ENCODE measurements at places on chromosomes 2 and 18. TPM values are rescaled to one million over a fixed set of nuclear protein-coding genes. Genes with fewer than 3 reads are reported as not detected.

Gene GAREM1
- polyA plus RNA-seq: 19.6 TPM

Gene CLIP4
- polyA plus RNA-seq: 14.4 TPM

Gene IHH
- polyA plus RNA-seq: 0.39 TPM

Gene ECEL1
- 82.6 TPM for polyA plus RNA-seq

- no peaks in the 10 kb centered on the region for H3K27me3 ChIP-seq
- H3K4me1 ChIP-seq: no peaks in the 10 kb centered on the region
- no peak overlapping the region for H3K27ac ChIP-seq
- DNase-seq: no peak
- no peaks in the 10 kb centered on the region for H3K36me3 ChIP-seq
Measured at GRCh38 chr2:150911766-150912280, 349.8 kb downstream of the RBM43 start.

DNA sequence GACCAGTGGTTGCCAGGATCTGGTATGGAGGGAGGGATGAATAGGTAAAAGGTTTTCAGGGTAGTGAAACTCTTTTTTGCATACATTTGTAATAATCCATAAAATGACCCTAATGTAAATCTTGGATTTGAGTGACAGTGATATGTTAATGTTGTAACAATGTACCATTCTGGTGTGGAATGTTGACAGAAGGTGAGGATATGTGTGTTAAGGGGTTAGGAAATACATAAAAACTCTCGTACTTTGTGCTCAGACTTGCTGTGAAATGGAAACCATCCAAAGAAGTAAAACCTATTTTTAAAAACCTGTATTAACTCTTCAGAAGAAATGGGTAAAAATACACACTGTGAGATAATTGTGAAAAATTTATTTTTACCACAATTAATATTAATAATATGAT, 66.2 kb downstream of the SYT4 start:
- H3K27ac ChIP-seq: no peak overlapping the region
- no peak overlapping the region for H3K4me3 ChIP-seq
- no peak for DNase-seq
- no peaks in the 10 kb centered on the region for H3K27me3 ChIP-seq

Gene UGT1A9
- 0.16 TPM for polyA plus RNA-seq

- H3K4me1 ChIP-seq: peaks cover under 1% of the 10 kb centered on the region
- no peaks in the 10 kb centered on the region for H3K36me3 ChIP-seq
- peaks cover 4% of the 10 kb centered on the region for H3K27me3 ChIP-seq
Measured at GRCh38 chr2:238152771-238153688, 5.7 kb upstream of the ERFE start.

- no peaks in the 10 kb centered on the region for H3K27me3 ChIP-seq
- H3K27ac ChIP-seq: no peak overlapping the region
- DNase-seq: no peak
- H3K36me3 ChIP-seq: peaks cover 4% of the 10 kb centered on the region
Measured at GRCh38 chr2:229575569-229576315, 138.6 kb downstream of the DNER start.

DNA sequence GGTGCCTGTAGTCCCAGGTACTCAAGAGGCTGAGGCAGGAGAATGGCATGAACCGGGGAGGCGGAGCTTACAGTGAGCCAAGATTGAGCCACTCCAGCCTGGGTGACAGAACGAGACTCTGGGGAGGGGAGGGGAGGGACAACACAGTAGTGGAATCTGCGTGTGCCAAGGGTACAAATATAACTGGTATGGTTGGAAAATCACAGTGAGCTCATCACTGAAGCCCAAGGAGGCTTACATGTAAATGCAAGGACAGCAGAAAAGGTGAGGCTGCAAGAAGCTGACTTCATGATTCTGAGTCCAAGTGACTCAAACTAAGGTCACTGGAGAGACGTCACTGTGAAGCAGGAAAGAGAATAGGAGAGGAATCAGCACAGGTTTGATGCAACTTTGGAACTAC, 9.2 kb downstream of the SEPTIN10 start:
- H3K27me3 ChIP-seq: no peaks in the 10 kb centered on the region
- no peak for DNase-seq
- no peak overlapping the region for H3K4me3 ChIP-seq
- H3K4me1 ChIP-seq: peaks cover 10% of the 10 kb centered on the region
- no peaks in the 10 kb centered on the region for H3K36me3 ChIP-seq

DNA sequence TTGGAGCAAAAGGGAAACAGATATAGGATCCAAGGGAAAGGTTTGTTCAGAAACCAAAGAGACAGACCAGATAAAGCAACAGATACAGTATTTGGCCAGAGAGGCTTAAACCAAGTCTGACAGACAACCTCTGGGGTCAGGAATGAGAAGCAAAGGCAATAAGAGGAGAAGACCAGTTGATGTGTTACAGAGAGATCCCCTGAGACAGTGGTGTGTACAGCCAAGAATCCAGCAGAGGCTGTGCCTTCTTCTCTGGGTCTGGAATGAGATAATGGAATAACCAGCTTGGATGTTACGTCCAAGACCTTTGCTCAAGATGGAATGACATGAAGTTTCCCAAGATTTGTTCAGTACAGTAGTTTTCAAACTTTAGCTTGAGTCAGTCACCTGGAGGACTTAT, 61.1 kb downstream of the MDH1 start:
- H3K27ac ChIP-seq: no peak overlapping the region

DNA sequence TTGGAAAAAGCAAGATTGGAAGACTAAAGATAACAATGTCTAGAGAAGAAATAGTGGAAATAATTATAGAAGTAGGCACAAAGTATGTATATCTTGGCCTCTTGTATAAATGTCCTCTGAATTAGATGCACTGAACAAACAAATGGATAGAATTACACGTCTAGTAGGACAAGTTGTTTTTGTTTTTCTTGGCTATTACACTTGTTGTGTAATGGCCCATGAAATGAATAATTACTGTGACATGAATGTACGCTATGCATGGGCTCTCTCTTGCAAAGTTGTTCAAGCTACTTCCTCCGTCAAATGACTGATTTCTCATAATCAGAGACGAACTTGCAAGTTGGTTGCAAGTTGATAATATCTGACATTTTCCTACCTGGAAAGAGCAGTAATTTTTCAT, 126.2 kb downstream of the PDE1A start:
- H3K36me3 ChIP-seq: no peaks in the 10 kb centered on the region
- H3K27me3 ChIP-seq: no peaks in the 10 kb centered on the region
- H3K4me3 ChIP-seq: no peak overlapping the region
- H3K4me1 ChIP-seq: no peaks in the 10 kb centered on the region
- no peak for DNase-seq

Gene C2orf42
- polyA plus RNA-seq: 12.5 TPM

- no peak overlapping the region for H3K4me3 ChIP-seq
- DNase-seq: no peak
- H3K27ac ChIP-seq: no peak overlapping the region
- H3K36me3 ChIP-seq: no peaks in the 10 kb centered on the region
- no peaks in the 10 kb centered on the region for H3K27me3 ChIP-seq
- H3K4me1 ChIP-seq: peaks cover 4% of the 10 kb centered on the region
Measured at GRCh38 chr2:9543557-9543956, 12.1 kb downstream of the ADAM17 start.

DNA sequence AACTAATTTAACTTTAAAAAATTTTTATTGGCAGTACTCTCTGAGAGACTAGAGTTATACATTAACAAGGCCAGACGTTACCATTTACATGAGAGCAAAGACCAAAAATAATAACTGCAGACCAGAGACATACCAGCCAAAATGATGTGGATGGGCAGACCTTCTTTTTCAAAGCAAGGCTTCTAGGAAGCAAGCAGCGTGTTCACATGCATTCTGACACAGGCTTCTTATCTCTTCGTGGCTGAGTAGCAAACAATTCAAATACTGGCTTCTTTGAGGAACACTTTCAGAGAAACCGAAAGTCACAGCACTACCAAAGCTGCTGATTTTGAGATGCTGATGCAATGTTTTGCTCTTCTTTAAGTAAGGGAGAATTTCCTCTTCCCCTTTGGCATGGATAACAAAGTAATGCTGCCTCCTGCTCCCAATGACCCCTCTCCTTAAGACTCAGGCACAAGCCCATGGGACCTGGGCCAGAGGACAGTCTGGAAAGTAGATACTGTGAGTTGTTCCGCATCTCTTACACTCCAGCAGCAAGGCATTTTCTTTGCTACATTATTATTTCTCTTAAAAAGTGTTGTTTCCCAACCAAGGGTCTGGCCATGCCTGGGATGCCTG, 181.9 kb downstream of the MREG start:
- no peaks in the 10 kb centered on the region for H3K27me3 ChIP-seq
- H3K4me3 ChIP-seq: no peak overlapping the region
- H3K36me3 ChIP-seq: no peaks in the 10 kb centered on the region
- H3K27ac ChIP-seq: peak overlapping the region; percentile 57

Gene DRC1
- polyA plus RNA-seq: 6.9 TPM

- peak overlapping the region; percentile 69 for H3K27ac ChIP-seq
- H3K4me1 ChIP-seq: peaks cover 14% of the 10 kb centered on the region
- H3K36me3 ChIP-seq: peaks cover 22% of the 10 kb centered on the region
- DNase-seq: peak; percentile 62
- H3K27me3 ChIP-seq: no peaks in the 10 kb centered on the region
Measured at GRCh38 chr2:9336576-9337314, 86.6 kb downstream of the ITGB1BP1 start.

GRCh38 chr18:79818036-79818435, 20.3 kb downstream of the KCNG2 start:
- no peak overlapping the region for H3K4me3 ChIP-seq
- DNase-seq: no peak
- peaks cover 4% of the 10 kb centered on the region for H3K36me3 ChIP-seq
- H3K4me1 ChIP-seq: peaks cover 2% of the 10 kb centered on the region

DNA sequence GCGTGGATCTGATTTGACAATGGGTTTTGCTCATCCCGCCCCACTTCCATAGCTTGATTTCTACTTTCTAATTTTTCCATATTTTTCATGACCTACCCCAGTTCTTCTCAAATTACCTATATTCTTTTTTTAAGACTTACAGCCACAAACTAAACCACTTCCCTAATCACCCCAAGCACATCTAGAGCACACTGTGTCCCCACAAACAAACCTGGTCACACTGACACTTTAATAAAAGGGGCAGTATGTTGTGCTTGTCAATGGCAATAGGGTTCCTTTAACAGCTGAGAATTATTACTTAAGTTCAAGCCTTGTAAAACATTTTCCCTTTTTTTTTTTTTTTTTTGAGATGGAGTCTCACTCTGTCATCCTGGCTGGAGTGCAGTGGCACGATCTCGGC, 47.1 kb downstream of the MREG start:
- DNase-seq: no peak
- H3K27me3 ChIP-seq: no peaks in the 10 kb centered on the region
- H3K36me3 ChIP-seq: no peaks in the 10 kb centered on the region
- no peak overlapping the region for H3K27ac ChIP-seq
- H3K4me3 ChIP-seq: no peak overlapping the region

Gene PREB
- polyA plus RNA-seq: 62.9 TPM

DNA sequence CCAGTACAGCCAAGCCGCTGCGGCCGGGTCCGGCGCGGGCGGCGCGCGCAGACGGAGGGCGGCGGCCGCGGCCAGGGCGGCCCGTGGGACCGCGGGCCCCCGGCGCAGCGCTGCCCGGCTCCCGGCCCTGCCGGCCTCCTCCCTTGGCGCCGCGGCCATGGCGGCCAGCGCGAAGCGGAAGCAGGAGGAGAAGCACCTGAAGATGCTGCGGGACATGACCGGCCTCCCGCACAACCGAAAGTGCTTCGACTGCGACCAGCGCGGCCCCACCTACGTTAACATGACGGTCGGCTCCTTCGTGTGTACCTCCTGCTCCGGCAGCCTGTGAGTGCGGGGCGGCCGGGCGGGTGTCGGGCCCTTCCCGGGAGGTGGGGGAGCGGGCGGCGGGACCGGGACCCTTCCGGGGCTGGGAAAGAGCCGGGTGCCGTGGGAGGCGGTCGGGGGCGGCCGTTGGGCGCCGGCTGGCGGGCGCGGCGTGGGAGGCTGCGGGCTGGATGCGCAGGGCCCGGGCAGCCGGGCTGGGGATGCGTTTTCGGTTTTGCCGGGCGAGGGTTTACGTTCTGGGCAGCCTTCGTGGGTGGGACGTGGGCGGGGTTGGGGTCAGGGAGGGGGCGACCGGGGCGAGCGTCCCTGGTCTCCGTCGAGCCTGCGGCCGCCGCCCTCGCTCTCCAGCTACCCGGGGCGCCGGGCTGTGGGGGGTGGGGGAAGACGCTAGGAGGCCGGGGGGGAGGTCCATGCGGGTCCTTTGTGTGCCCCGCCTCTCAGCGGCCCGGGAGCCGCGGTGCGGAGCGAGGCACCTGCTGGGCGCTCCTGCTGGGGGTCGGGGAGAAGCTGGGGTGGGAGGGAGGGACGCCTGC, 537 bp downstream of the AGFG1 start:
- H3K27me3 ChIP-seq: no peaks in the 10 kb centered on the region
- peak overlapping the region; percentile 69 for H3K4me3 ChIP-seq
- no peaks in the 10 kb centered on the region for H3K36me3 ChIP-seq

GRCh38 chr2:119760237-119760955, 674 bp downstream of the PTPN4 start:
- peak overlapping the region; percentile 95 for H3K27ac ChIP-seq
- H3K4me1 ChIP-seq: no peaks in the 10 kb centered on the region
- no peaks in the 10 kb centered on the region for H3K36me3 ChIP-seq
- DNase-seq: peak; percentile 69
- H3K27me3 ChIP-seq: no peaks in the 10 kb centered on the region
- H3K4me3 ChIP-seq: peak overlapping the region; percentile 91

GRCh38 chr2:105880637-105881036, 135.9 kb downstream of the NCK2 start:
- H3K27ac ChIP-seq: no peak overlapping the region
- H3K36me3 ChIP-seq: peaks cover 12% of the 10 kb centered on the region
- H3K27me3 ChIP-seq: no peaks in the 10 kb centered on the region
- H3K4me1 ChIP-seq: peaks cover 26% of the 10 kb centered on the region

DNA sequence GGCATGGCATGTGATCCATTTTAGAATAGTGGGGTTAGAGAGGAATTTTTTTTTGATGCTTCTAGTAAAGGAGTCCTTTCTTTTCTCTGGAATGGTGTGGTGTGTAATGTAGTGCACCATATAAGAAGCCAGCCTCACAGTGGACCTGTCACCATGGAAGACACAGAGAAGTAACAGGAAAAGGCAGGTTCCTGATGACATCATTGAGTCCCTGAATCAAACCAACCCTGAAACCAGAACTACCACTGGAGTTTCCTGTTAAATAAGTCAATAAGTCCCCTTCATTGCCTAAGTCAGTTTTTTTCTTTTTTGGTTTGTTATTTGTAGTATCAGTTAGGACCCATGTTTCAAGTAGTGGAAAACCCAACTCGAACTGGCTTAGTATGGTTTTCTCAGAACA, 11.9 kb downstream of the ADCYAP1 start:
- no peaks in the 10 kb centered on the region for H3K36me3 ChIP-seq
- peaks cover 2% of the 10 kb centered on the region for H3K27me3 ChIP-seq
- H3K4me1 ChIP-seq: no peaks in the 10 kb centered on the region
- no peak for DNase-seq
- H3K4me3 ChIP-seq: no peak overlapping the region

Gene DCDC2C
- polyA plus RNA-seq: 0.73 TPM

GRCh38 chr2:43139996-43140621, 86.3 kb downstream of the ZFP36L2 start:
- DNase-seq: no peak
- H3K4me3 ChIP-seq: no peak overlapping the region
- H3K27ac ChIP-seq: peak overlapping the region; percentile 73
- H3K27me3 ChIP-seq: no peaks in the 10 kb centered on the region
- H3K36me3 ChIP-seq: no peaks in the 10 kb centered on the region

DNA sequence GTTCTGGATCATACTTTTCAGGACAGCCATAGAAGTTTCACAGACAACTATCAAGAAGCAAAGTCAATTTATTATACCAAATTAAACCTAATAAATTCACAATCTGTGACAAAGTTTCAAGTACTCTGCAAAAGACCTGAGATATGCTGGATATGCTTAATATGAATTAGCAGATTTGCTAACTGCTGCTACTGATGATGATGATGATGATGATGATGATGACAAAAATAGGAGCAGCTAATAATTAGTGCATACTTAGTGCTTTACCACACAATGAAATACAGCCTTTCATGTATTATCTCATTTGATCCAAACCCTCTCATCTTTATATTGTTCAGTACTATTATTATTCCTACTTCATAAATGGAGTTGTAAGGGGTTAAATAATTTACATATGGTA, 215.7 kb upstream of the CYP26B1 start:
- no peak overlapping the region for H3K4me3 ChIP-seq
- H3K27me3 ChIP-seq: no peaks in the 10 kb centered on the region

Gene AGXT
- polyA plus RNA-seq: not detected

All from spinal cord (tissue), 10 donors.